ENCODE measurements at places on chromosomes 6 and 20.

- DNase-seq, result peak; percentile 22
Measured at GRCh38 chr6:150263765-150264404, 104.9 kb upstream of the IYD start.

GRCh38 chr6:136524936-136525413 is 25.2 kb downstream of the MAP7 start:
- peak; percentile 96 for DNase-seq

- DNase-seq, result no peak
Measured at GRCh38 chr6:156701966-156702365, 75.2 kb upstream of the ARID1B start.

DNA sequence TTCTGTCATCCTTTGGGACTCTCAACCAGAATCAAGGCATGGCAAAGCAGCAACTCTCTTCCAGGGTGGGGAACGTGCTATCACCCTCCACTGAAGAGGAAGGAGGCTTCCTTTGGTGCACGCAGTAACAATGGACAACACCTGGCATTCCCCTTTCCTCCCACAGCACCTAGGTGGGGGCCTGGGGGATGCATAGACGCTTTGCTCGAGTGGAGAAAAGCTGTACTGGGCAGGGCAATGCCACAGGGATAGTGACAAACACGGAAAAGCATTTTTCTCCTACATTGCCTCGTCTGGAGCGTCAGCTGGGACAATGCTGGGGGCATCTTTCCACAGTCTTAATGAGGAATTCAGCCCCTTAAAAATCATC is 82.9 kb downstream of the GMPR start:
- DNase-seq, result no peak

GRCh38 chr6:118594877-118595276 is 46.8 kb downstream of the PLN start:
- no peak for DNase-seq

DNA sequence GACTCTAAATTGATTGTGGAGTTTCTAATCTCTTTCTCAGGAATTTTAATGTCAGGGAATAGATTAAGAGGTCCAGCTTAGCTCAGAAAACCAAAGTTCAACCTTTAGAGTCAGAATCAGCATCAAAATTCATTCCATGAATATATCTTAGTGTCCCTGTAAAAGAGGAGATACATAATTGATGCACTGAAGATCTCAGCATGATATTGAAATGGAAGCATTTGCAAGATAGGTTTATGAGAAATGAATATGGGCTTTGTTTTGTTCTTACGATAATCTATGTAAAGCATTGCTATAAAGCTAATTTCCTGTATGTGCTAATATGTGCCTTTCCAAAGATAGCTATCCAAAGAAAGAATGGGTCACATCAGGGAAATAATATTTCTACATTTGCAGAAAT is 404.5 kb upstream of the HSF2 start:
- DNase-seq, result no peak

- no peak for DNase-seq
Measured at GRCh38 chr6:63750400-63750799, 114.8 kb downstream of the PHF3 start.

- peak; percentile 85 for DNase-seq
Measured at GRCh38 chr20:25984933-25985332, 288.3 kb upstream of the ZNF337 start.

GRCh38 chr6:104601131-104601651 is 258.5 kb downstream of the HACE1 start:
- no peak for DNase-seq

DNA sequence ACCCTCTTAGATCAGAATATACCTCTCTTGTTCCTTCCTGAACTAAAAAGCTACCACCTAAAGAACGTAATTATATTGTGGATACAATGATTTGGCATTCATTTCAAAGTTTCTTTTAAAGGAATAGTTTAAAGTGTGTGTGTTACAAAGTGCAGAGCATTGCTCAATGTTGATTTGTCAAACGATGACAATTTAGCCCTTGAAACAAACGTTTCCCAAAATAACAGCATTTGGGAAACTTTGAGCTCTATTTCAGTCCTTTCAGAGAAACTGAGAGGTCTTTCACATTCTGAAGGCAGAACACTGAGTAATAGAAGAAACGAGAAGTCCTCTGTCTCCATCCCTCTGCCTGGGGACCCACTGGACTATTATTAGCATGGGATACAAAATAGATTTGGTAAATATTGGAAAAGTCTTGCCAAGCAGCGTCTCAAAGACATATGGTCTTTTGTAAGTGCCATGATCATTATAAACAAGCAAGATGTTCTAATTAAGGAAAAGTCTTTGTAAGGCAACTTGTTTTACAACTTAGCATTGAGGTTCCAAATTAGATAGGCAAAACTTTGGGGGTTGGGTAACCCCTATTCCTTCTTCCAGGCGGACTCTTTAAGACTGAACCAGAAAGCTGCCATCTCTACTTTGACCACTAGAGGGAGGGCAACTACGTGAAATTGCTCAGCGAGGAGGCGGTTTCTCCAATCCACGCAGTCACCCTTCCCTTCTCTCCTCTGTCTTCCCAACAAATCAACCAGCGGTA is 208.8 kb downstream of the RNF144B start:
- peak; percentile 82 for DNase-seq

DNA sequence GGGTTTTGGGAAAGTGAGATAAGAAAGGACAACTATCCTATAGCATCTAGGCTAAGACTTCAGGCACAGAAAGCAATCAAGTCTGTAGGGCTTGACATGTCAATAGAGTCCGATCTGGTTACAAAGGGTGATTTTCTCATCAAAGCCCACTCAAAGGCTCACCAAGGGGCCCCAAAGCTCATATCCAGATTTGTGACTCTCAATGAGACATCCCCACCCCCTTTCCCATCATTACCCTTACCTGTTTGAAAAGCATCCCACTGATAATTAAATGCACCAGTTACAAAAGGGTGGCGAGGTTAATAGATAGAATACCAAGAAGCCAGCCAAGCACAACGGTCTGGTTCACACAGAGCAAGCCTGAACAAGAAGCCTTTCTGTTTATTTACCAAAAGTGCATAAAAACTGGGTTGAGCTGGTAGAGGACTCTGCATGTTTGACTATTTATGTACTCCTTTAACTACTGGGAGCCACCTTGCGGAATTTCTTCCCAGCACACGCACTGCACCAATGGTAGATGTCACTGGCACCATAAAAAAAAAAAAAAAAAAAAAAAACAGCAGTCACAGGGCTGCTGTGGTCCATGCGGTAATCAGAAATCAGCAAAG is 6.1 kb downstream of the JAG1 start:
- peak; percentile 95 for DNase-seq

DNA sequence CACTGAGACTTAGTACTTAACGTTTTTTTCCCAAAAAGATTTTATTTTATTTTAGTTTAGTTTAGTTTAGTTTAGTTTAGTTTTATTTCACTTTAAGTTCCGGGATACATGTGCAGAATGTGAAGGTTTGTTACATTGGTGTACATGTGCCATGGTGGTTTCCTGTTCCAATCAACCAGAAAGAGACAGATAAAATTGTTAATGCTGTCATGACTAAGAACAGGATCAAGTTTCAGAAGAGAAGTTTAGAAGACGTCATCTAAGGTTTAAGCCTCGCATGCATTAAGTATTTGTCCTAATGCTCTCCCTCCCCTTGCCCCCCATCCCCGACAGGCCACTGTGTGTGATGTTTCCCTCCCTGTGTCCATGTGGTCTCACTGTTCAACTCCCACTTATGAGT is 540.0 kb downstream of the KHDRBS2 start:
- DNase-seq, result no peak

DNA sequence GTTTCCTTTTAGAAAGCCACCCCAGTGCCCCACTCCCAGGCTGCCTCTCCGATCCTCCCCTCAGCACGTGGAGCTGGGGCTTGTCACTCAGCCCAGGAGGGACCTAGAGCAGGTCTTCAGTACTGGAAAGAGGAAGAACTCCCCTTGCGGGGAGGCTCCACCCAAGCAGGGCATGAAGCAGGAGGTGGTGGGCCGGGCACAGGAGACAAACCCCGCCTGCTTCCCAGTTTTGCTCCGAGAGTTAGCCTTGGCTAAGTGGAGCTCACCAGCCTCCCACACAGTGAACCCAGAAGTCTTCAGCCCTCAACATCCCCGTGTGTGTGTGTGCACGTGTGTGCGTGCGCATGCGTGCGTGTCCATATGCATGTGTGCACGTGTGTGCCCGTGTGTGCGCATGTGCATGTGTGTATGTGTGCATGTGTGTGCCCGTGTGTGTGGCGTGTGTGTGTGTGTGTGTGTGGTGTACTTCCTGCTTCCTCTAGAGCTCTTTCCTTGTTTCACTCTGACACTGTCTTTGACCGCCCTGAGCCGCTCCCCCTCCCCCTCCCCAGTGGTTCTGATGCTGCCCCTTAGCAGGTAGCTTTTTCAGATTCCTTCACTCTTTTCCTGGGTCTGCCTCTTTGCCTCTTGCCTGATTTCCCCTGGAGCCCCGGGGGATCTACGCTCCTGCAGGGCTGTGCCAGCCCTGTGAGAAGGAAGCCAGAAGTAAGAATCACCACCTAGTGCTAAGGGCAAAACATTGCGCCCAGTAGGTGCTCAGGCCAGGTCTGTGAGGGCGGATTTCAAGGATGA is 239.8 kb downstream of the CDC5L start:
- no peak for DNase-seq

DNA sequence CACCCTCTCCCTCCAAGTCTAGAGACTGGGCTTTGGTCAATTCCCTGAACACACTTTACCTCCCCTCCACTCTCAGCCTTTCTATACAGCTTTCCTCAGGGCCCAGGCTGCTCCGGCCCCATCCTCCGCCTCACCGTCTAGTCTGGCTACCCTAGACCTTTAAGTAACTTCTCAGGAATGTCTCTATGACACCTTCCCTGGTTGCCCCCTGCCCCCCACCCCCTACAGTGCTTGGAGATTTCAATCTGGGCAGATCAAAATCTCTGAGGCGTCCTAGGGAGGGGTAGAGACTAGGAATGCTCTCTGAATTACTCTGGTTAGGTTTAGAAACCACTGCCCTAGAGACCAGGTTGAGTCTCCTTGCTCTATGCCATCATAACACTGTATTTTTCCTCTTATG is 6.1 kb downstream of the UBE2J1 start:
- DNase-seq, result no peak

DNA sequence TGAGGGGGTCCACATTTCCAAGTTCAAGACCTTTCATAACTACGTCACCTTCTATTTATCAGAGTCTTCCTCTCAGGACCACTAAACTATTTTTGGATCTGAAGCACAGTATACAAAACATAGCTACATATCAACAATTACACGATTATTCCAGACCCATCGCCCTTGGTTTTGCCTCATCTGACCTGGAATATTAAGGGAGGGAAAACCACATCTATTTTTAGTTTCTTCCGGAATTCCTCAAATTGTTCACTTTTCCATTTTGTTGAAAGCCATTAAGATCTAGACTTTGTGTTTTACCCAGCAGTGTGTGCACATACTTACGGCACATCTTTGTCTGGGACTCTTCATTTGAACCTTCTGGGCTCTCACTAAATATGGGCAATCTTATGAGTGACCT is 12.0 kb upstream of the ADGRF5 start:
- no peak for DNase-seq
